Central memory CD4-positive, alpha-beta T cell (primary cell): ENCODE measurements at places on chromosomes 6 and 20.
A peak's percentile ranks its signal among the peaks of the same experiment; 100 is the strongest.

GRCh38 chr6:166437661-166438060 lies 54.9 kb upstream of the MPC1 start:
- no peak for DNase-seq

GRCh38 chr6:167392631-167393316 lies 67.9 kb downstream of the TTLL2 start:
- no peak for DNase-seq

- peak; percentile 52 for DNase-seq
Measured at GRCh38 chr6:89145956-89146717, at the start of gene PM20D2. Gene PM20D2, plus strand, starts transcription at chr6:89146055. Its CDS starts 90 bp downstream, at chr6:89146145.

DNA sequence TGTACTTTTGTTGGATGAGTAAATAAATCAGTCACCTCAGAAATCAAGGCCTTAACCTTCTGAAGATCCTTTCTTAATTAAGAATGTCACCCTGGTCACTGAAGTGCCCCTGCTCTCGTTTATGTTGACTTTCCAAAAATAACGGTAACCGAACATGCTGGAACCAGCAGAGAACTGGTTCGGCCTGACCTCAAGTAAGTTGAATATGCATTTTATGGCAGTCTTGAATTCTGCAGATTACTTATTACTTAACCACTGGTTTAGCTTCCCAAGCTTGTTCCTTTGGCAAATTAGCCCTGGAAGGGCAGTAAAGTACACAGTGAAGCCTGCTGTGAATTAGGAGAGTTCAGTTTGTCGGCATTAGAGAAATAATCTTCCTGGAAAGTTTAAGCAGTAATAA lies 12.2 kb downstream of the MAPRE1 start:
- no peak for DNase-seq

DNA sequence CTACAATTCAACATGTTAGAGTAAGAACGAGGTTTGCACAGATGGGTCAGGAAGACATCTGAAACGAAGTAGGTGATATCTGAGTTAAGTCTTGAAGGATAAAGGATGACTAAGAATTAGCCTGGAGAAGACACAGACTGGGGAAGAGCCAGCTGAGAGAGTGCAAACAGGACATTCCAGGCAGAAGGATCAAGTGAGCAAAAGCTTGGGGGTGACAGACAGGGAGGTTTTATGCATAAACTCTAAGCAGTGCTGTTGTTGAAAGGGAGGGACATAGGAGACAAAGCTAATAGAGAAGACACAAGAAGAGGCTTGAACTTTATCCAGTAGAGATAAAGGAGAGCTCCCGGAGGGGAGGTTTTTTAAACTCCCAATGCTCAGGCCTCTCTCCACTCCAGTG lies 15.0 kb upstream of the ETV7 start:
- DNase-seq = no peak

- no peak for DNase-seq
Measured at GRCh38 chr6:108165714-108166663, at the start of gene NR2E1. Gene NR2E1, plus strand, starts transcription at chr6:108166022. Its CDS starts 744 bp downstream, at chr6:108166766.

- no peak for DNase-seq
Measured at GRCh38 chr6:159914565-159914923, 23.8 kb downstream of the MAS1 start.

- DNase-seq = no peak
Measured at GRCh38 chr6:4091941-4092340, 13.0 kb upstream of the FAM217A start.

DNA sequence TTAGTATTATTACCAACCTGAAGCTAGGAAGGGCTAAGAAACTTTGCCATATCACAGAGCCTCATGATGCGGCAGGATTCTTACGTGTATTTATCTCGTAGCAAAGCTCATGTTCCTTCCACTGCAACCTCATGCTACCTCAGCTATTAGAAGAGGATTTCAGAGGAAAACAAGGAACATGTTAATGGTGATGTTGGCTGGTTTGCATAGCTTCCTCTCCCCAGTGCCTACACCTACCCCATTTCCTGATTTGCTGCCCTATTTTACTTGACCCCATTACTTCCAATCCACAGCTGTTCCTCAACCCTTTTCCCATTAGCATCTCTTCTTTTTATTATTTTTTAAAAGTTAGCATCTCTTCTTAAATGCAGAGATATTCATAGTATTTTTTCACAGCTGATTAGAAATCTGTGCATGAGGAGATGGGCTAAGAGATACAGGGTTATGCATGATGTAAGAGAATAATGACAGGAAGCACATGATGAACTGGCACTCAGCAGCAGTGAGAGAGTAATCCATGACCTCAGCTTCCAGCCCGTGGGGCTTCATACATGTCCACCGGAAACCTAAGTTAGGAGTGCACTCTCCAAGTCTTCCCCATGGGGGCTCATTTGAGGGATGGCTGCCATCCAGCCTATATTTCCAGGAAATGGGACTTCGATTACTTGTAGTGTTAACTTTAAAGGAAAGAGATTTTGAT lies 106.1 kb upstream of the ASF1A start:
- peak; percentile 39 for DNase-seq

DNA sequence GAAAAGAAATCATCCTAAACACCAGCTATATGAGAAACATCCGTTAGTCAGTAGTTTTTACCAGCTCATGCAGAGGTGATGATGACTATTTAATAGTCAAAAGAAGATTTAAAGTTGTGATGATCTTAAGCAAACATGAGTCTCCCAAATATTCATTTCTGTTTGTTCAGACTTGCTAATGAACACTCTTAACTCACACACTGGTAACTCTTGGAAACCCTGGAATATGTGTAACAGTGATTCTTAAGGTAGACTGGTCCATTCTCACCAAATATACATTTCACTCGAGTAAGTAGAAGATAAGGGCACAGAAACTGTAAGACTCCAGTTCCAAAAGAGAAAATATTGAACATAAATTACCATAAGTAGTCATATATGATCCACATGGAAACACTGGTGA lies 29.1 kb downstream of the RSPO3 start:
- no peak for DNase-seq

DNA sequence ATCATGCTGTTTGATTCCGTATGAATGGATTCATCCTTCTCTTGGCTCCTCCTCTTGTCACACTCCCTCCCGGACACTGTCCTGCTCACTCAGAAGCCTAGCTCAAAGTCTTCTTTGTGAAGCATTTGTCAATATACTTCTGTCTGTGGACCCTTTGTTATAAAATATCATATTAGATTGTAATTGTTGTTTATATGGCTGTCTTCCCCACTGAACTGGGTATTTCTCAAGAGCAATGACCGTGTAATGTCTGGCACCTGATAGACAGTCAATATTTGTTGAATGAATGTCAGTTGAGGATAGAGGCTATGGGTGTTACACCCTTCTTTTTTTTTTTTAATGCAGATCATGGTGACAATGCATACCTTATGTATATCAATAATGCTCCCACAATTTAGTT lies 335.3 kb downstream of the SOX4 start:
- no peak for DNase-seq

DNA sequence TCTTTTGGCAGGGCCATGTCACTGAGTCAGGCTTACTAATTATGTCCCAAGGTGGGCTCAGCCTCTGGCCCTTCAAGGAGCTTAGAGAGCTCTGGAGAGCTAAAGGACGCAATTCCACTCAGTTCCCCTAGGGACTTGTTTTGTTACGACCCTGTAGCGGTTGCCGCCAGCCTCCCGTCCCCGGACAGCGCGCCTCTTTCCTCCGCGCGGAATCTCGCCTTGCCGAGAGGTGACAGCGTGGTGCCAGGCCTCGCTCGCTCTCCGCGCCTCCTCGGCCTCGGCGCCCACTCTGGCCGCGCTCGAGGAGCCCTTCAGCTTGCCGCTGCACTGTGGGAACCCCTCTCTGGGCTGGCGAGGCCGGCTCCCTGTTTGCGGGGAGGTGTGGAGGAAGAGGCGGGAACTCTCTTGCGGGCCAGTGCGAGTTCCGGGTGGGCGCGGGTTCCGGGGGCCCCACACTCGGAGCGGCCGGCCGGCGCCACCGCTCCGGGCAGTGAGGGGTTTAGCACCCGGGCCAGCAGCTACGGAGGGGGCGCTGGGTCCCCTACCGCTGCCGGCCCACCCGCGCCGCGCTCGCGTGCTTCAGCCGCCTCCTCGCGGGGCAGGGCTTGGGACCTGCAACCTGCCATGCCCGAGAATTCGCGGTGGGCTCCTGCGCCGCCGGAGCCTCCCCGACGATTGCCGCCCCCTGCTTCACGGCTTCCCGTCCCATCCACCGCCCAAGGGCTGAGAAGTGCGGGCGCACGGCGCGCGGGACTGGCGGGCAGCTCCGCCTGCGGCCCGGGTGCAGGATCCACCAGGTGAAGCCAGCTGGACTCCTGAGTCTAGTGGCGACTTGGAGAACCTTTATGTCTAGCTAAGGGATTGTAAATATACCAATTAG lies 9.9 kb upstream of the ZNF311 start:
- peak; percentile 3 for DNase-seq

- no peak for DNase-seq
Measured at GRCh38 chr6:82113231-82113630, 134.3 kb downstream of the IBTK start.

DNA sequence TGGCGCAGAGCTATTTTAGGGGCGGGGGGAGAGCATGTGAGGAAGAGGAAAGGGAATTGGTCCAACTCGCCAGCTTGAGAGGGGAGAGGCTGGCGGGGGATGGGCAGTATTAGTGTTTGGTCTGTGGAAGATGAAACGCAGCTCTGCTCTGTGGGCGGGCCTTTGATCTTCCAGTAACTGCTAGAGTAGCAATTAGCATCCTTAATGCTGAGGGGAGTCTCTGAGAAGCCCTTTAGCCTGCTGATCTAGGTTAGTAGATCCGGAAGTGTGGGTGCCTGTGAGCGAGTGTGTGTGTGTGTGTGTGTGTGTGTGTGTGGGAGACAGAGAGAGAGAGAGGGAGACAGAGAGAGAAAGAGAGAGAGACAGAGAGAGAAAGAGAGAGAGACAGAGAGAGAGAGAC lies 117.2 kb upstream of the BACH2 start:
- peak; percentile 85 for DNase-seq

GRCh38 chr6:107218142-107218541 lies 102.8 kb upstream of the BEND3 start:
- DNase-seq = no peak

GRCh38 chr6:33642897-33643296 lies 21.8 kb downstream of the ITPR3 start:
- no peak for DNase-seq

- DNase-seq = no peak
Measured at GRCh38 chr6:2545383-2546038, 205.2 kb downstream of the MYLK4 start.

DNA sequence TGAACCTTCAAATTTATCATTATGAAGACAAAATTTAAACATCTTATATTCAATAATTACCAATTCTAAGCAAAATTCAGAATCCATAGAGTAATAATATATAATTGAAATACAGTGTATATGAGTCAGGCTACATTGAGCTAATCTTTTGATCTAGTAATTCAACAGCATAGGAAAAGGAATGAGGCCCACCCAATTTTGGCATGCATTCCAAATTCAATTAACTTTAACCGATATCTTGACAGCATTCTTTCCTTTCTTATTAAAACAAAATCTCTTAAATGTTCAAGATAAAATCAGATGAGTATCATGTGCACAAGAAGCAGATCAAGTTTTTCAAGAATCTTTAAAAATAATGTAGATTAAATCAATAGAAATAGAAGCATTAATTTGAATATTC lies 132.9 kb upstream of the QKI start:
- no peak for DNase-seq

DNA sequence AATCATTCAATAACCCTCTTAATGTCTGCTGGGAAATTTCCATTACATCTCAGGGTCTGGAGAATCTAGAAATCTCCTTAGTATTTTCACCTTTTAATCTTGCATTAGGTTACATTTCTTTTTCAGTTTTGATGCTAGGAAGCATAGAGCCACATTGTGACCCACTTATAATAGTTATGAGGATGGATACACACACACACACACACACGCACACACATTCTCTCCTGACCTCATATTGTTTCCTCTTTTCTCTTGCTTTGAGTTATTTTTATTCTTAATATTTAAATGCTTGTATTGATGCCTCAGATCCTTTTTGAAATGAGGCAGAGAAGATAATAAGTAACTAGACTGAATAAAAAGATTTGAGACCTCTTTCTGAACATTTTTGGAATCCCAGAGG lies 128.4 kb downstream of the KLHL32 start:
- DNase-seq = no peak

DNA sequence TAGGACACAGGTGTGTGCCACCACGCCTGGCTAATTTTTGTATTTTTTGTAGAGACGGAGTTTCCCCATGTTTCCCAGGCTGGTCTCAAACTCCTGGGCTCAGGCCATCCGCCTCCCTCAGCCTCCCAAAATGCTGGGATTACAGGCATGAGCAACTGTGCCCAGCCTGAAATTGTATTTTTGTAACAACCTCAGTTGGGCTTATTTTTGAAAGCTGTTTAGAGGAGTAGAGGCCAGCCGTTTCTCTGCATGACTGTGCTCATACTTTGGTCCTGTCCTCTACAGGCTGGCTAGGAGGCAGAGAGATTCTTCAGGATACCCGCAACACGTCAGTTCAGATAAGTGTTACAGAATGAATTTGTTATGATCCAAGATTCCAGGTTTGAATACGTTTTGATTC lies 22.1 kb downstream of the CAGE1 start:
- DNase-seq = no peak

- no peak for DNase-seq
Measured at GRCh38 chr6:159466926-159467325, 226.1 kb downstream of the SOD2 start.

DNA sequence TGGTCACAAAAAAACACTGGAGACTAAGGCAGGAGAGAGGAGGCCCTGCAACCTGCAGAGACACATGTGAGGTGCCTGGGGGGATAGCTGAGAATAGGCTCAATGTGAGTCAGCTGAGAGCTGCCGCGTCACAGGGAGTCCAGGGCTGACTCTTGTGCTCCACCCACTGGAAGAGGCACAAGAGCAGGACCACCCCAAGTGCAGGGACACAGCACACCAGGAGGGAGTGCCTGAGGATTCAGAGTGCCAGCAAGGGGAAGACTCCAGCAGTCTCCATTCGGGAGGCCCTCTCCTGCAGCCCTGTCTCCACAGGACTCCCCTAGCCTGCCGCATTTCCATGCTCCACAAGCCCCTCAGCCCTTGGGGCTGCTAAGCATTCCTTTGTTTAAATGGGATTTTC lies 105.5 kb downstream of the HUS1B start:
- DNase-seq = no peak

- no peak for DNase-seq
Measured at GRCh38 chr6:105794239-105794638, 291.9 kb upstream of the PRDM1 start.

- DNase-seq = no peak
Measured at GRCh38 chr6:56963043-56963442, 8.1 kb downstream of the BEND6 start.

GRCh38 chr6:8633762-8634161 lies 198.4 kb upstream of the SLC35B3 start:
- DNase-seq = no peak

- DNase-seq = no peak
Measured at GRCh38 chr6:127342296-127342945, 988 bp downstream of the ECHDC1 start.
